ENCODE measurements at places on chromosomes 3 and 15.

- DNase-seq: no peak
Measured at GRCh38 chr3:64111872-64112271, 88.6 kb upstream of the PSMD6 start.

- no peak for DNase-seq
Measured at GRCh38 chr3:46146548-46146947, 61.6 kb downstream of the CCR1 start.

GRCh38 chr3:174417573-174417972 lies 441.6 kb upstream of the NAALADL2 start:
- no peak for DNase-seq

DNA sequence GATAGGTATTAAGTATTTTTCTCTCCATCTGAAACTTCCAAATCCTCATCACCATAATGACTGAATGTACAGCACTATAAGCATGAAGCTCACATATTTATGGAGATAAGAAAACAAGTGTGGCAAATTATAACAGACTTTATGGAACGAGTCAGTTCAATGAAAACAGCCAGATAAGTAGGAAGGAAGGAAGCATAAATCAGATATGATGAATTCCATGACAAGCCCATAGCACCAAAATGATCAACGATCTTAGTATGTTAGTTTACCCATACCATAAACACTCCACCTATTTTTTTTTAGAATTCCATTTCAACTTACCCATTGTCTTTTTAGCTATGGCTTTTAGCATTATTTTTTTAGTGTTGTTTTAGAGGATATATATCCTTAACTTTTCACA lies 169.5 kb downstream of the TNIK start:
- DNase-seq: no peak

GRCh38 chr3:80733522-80734176 lies 965.9 kb upstream of the ROBO1 start:
- no peak for DNase-seq

- no peak for DNase-seq
Measured at GRCh38 chr3:160981217-160981938, 123.8 kb downstream of the B3GALNT1 start.

- no peak for DNase-seq
Measured at GRCh38 chr3:155491696-155492095, 198.2 kb upstream of the STRIT1 start.

All from D341Med (cell line).